Activated naive CD8-positive, alpha-beta T cell treated with anti-CD3 and anti-CD28 coated beads for 36 hours (primary cell): ENCODE measurements at places on chromosomes 12 and 14.

GRCh38 chr14:89493406-89493805 lies 76.4 kb upstream of the FOXN3 start:
- peaks cover 3% of the 10 kb centered on the region for H3K36me3 ChIP-seq
- H3K4me1 ChIP-seq: peaks cover 28% of the 10 kb centered on the region
- no peak overlapping the region for H3K27ac ChIP-seq

DNA sequence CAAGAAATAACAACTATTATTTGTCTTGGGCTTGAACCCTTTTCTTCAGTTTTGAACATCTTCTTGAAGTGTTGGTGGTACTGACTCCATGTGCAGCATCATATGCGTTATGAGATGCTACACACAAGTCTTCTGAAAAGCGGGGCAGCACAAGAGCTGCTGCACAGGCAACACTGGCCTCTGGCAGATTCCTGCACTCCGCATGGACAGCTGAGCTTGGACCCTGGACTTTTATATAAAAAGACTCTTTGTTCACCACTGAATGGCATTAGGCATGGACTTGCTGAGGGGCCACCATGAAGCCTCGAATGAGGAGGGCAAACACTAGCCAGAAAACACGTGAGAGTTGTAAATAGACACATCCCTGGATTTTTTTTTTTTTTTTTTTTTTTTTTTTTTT lies 210.8 kb upstream of the NPAS3 start:
- H3K27me3 ChIP-seq: no peaks in the 10 kb centered on the region
- no peak for DNase-seq
- H3K4me3 ChIP-seq: no peak overlapping the region
- no peaks in the 10 kb centered on the region for H3K4me1 ChIP-seq

- no peaks in the 10 kb centered on the region for H3K36me3 ChIP-seq
- no peak overlapping the region for H3K27ac ChIP-seq
- H3K27me3 ChIP-seq: no peaks in the 10 kb centered on the region
- no peak for DNase-seq
Observed at GRCh38 chr14:58667900-58668299, 30.1 kb downstream of the DACT1 start.

DNA sequence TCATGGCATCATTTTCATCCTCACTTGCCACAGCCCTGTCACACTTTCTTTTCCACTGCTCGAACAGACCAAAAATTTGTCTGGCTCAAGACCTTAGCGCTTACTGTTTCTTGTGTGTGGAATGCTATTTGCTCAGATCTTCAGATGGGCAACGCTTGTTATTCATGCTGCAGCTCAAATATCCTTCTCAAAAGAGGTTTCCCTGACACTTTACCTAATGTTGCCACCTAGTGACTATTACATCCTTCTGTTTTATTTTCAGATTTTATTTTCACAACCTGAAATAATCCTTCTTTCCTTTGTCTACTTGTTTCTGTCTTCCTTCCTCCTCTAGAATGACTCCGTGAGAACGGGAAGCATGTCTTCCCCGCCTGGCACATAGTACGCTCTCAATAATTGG lies 5.6 kb downstream of the FBXO33 start:
- DNase-seq: no peak
- peaks cover 62% of the 10 kb centered on the region for H3K4me1 ChIP-seq
- H3K27ac ChIP-seq: peak overlapping the region; percentile 21
- peaks cover 14% of the 10 kb centered on the region for H3K36me3 ChIP-seq
- H3K4me3 ChIP-seq: peak overlapping the region; percentile 27

GRCh38 chr12:12474471-12474928 lies 88.2 kb downstream of the DUSP16 start:
- peaks cover 43% of the 10 kb centered on the region for H3K4me1 ChIP-seq
- H3K36me3 ChIP-seq: peaks cover 74% of the 10 kb centered on the region
- peak overlapping the region; percentile 90 for H3K27ac ChIP-seq
- H3K4me3 ChIP-seq: no peak overlapping the region

DNA sequence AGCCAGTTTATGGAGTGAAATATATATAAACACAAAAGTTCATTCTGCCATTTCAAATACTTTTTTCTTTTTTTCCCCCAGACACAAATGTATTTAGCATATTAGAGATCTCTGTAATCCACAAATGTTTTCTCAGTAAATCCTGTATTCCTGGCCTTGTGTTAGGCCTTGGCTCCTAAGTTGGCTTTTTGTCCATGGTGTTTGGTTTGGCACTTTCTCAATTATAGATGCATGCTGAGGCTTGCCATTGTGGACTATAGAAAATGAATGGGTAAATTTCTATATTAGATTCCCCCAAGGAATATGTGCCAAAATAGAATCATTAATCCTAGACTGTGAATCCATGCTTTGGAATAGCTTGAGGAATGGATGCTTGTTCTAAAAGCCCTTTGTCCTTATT lies 17.0 kb downstream of the RIC8B start:
- peaks cover 44% of the 10 kb centered on the region for H3K36me3 ChIP-seq
- no peak for DNase-seq
- H3K4me1 ChIP-seq: no peaks in the 10 kb centered on the region
- H3K27ac ChIP-seq: no peak overlapping the region
- no peaks in the 10 kb centered on the region for H3K27me3 ChIP-seq

DNA sequence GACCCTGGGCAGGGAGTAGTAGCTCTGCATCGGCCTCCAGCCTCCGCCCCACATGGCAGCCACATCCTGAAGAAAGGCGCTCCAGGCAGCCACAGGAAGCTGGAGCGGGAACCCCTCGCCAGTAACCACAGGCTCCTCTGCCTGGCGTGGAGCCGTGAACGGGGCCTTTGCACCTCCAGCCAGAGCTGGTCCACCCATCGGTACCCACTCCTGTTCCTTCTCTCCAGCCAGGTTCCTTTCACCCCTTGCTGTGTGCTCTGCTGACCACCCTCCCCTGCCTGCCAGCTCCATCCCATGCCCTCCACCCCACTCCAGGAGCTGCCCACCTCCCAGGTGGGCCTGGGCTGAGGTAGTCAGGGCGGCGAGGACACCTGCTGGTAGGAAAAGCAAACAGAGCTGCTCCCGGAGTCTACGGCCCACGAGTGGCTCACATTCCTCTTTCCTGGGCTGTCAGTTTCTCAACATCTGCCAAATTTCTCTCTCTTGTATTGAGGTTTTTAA lies 2.7 kb downstream of the TGFB3 start:
- H3K27me3 ChIP-seq: no peaks in the 10 kb centered on the region
- peaks cover 30% of the 10 kb centered on the region for H3K4me1 ChIP-seq
- H3K4me3 ChIP-seq: no peak overlapping the region
- no peak overlapping the region for H3K27ac ChIP-seq

DNA sequence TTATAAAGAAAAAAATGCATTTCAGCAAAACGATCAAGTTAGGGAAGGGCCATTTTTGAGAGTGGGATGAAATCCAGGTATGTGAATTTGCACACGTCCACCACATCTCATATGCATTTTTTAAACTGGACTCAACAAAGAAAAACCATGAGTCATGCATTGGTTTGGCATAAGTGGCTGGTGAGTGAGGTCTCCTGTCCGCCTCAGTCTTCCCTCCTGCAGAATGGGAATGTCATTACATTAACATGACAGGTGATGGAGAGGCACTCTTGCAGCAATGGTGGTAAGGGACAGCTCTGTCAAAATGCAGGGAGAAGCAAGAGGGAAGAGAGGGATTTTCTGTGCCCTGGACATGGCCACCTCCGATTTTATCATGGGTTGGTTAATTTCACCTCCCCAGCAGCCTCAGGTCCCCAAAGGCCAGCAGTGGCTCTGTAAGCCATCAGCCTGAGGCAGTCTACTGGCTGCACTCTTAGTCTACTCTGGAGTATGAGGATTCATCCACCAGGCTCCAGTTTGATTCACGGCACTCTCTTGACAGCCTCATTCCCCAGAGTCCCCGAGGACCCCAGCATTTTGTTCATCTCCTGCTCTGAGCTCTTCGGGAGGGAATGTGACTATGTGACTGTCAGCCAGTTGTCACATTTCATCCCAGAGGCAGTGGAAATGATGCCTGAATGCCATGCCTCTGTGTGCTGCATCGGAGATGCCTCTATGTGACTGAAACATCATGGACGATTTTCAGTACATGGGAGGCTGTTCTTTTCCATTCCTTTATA lies 17.1 kb upstream of the PWP1 start:
- peak overlapping the region; percentile 36 for H3K27ac ChIP-seq
- H3K4me1 ChIP-seq: peaks cover 4% of the 10 kb centered on the region
- no peaks in the 10 kb centered on the region for H3K36me3 ChIP-seq
- no peak for DNase-seq
- H3K27me3 ChIP-seq: peaks cover 17% of the 10 kb centered on the region
- no peak overlapping the region for H3K4me3 ChIP-seq

GRCh38 chr12:118922405-118922804 lies 58.9 kb upstream of the SRRM4 start:
- H3K27me3 ChIP-seq: no peaks in the 10 kb centered on the region
- no peak overlapping the region for H3K27ac ChIP-seq
- no peak overlapping the region for H3K4me3 ChIP-seq
- DNase-seq: no peak

GRCh38 chr14:52848626-52849025 lies 57.2 kb upstream of the GNPNAT1 start:
- no peaks in the 10 kb centered on the region for H3K4me1 ChIP-seq
- DNase-seq: no peak
- no peaks in the 10 kb centered on the region for H3K27me3 ChIP-seq
- H3K27ac ChIP-seq: no peak overlapping the region
- H3K36me3 ChIP-seq: no peaks in the 10 kb centered on the region

DNA sequence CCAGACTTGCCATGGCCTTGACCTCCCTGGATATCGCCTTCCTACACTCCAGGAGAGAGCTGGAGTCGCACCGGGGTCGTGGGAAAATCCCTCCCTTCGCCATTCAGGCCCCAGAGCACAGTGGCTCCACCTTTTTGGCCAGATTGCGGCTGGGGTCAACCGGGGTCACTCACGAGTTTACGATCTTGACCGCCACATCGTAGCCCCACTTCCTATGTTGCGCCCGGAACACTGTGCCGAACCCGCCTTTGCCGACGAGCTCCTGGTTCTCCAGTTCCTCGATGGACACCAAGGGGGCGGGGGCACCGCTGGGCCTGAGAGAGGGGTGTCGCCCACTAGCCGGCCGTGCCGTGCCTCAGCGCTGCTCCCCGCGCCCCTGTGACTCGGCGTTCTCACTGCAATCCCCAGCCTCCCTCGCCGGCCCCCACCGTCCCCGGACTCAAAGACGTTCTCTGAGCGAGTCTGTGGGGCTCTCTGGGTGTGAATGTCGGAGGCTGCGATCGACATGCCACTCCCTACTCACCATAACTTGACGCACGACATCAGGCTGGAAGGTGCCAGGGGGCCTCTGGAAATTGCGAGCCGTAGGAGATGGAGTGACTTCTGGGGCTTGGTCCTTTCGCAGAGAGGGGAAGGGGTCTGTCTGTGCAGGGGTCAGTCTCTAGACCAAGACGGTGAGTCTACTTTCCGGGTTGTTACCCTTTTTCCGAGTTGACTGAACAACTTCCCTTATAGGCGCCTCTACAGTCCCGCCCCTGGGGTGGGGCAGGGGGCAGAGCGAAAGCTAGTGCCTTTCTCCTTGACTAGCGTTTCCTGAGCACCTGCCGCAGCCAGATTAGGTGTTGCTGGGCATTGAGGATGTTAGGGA lies at the start of gene RIPK3:
RIPK3 (minus strand) TSS at position 708 of the 868 bp plus-strand sequence; CDS start at position 543, 165 bp downstream.
- H3K27me3 ChIP-seq: peaks cover 11% of the 10 kb centered on the region
- peaks cover 22% of the 10 kb centered on the region for H3K4me1 ChIP-seq
- H3K27ac ChIP-seq: peak within 1 kb of the TSS; percentile 76
- H3K4me3 ChIP-seq: peak within 1 kb of the TSS; percentile 85
- H3K36me3 ChIP-seq: peaks cover 4% of the 10 kb centered on the region

GRCh38 chr12:121388421-121388981 lies 11.4 kb upstream of the RNF34 start:
- H3K4me3 ChIP-seq: no peak overlapping the region
- H3K36me3 ChIP-seq: no peaks in the 10 kb centered on the region
- DNase-seq: no peak
- no peaks in the 10 kb centered on the region for H3K27me3 ChIP-seq

- H3K27ac ChIP-seq: peak overlapping the region; percentile 81
- H3K4me3 ChIP-seq: no peak overlapping the region
- peaks cover 34% of the 10 kb centered on the region for H3K36me3 ChIP-seq
- peaks cover 26% of the 10 kb centered on the region for H3K4me1 ChIP-seq
Observed at GRCh38 chr12:47785887-47786661, 13.0 kb downstream of the SLC48A1 start.

- H3K4me3 ChIP-seq: no peak overlapping the region
- no peaks in the 10 kb centered on the region for H3K36me3 ChIP-seq
- H3K27me3 ChIP-seq: no peaks in the 10 kb centered on the region
- DNase-seq: peak; percentile 63
- peaks cover 27% of the 10 kb centered on the region for H3K4me1 ChIP-seq
Observed at GRCh38 chr14:90383731-90384542, 12.9 kb upstream of the CALM1 start.

GRCh38 chr14:24398293-24398652 lies 530 bp upstream of the NYNRIN start:
- H3K4me1 ChIP-seq: peaks cover 4% of the 10 kb centered on the region
- H3K27me3 ChIP-seq: peaks cover 5% of the 10 kb centered on the region
- H3K27ac ChIP-seq: no peak overlapping the region
- no peaks in the 10 kb centered on the region for H3K36me3 ChIP-seq
- no peak for DNase-seq
- H3K4me3 ChIP-seq: no peak overlapping the region

GRCh38 chr12:121620333-121620891 lies 5.9 kb upstream of the ORAI1 start:
- H3K4me1 ChIP-seq: peaks cover 7% of the 10 kb centered on the region
- no peak overlapping the region for H3K4me3 ChIP-seq
- H3K27me3 ChIP-seq: no peaks in the 10 kb centered on the region
- DNase-seq: no peak
- no peaks in the 10 kb centered on the region for H3K36me3 ChIP-seq

DNA sequence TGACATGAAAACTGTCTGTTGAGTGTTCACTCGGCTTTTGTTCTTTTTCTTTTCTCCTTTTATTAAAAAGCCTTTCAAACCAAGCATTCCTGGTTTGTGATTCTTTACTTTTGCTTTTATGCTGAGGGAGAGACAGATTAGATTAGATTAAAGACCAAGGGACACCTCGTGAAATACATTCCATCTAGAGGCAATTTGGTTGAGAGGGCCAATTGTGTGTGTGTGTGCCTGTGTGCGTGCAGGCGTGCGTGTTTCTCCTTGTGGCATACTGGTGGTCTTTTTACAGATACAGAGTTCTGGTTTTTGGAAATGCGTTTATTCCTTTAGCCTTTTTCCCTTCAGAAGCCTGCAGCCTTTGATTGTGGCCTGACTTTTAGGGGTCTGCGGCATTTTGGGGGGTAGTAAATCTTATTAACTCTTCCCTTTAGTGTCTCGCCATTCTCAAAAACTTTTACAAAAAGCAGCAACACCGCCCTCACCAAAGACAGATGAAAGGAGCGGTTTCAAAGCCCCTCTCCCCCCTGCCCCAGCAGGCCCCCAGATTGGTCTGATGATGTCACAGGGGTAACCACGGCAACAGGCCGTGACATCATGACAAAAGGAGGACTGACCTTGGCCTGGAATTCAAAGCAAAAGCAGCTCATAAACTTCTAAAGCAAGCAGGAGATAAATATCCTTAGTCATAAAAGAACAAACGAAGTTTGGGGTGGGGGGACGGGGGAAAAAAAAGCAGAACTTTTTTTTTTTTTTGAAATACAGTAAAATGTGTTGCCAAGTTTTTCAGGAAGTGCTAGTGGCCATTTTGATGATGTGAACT lies 84.1 kb upstream of the TBX3 start:
- no peaks in the 10 kb centered on the region for H3K4me1 ChIP-seq
- H3K27ac ChIP-seq: no peak overlapping the region
- H3K36me3 ChIP-seq: no peaks in the 10 kb centered on the region
- no peaks in the 10 kb centered on the region for H3K27me3 ChIP-seq
- DNase-seq: no peak
